ENCODE measurements at places on chromosomes 16 and 17.
A peak's percentile ranks its signal among the peaks of the same experiment; 100 is the strongest.

DNA sequence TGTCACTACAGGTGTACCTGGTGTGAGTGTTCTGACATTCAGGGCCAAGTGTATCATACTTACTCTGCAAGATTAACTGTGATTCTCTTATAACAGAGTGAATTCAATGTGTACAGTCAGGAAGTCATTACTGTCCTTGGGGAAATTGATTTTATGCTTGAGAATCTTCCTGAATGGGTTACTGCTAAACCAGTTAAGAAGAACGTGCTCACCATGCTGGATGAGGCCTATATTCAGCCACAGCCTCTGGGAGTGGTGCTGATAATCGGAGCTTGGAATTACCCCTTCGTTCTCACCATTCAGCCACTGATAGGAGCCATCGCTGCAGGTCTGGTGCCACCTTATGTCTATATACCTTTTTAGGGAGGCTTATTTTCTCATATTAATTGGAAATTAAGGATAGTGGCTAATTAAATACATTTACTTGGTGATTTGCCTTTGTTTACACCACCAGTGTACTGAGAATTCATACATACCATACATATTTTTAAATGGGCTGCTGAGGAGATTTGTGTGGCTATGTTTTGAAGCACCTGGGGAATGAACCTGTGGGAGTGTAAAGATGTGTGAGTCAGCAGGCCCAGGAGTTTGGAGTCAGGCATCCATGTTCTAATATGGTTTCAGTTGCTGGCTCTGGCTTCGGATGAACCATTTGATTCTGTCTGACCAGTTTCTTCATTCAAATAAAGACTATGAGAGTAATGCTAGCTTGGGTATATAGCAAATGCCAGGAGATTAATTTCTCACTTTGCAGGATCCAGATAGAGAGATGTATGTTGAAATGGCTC is 3.1 kb downstream of the ALDH3A2 start:
- DNase-seq: no peak

GRCh38 chr17:49585422-49586027 is 9.9 kb downstream of the NXPH3 start:
- no peak for DNase-seq

- no peak for DNase-seq
These were observed 1.1 kb downstream of the ORC6 start for GRCh38 chr16:46690281-46691178.

- no peak for DNase-seq
These were observed 5.3 kb downstream of the ARHGAP17 start for GRCh38 chr16:25009822-25010221.

GRCh38 chr17:7213895-7214299 is 5.7 kb downstream of the DLG4 start:
- peak; percentile 77 for DNase-seq

DNA sequence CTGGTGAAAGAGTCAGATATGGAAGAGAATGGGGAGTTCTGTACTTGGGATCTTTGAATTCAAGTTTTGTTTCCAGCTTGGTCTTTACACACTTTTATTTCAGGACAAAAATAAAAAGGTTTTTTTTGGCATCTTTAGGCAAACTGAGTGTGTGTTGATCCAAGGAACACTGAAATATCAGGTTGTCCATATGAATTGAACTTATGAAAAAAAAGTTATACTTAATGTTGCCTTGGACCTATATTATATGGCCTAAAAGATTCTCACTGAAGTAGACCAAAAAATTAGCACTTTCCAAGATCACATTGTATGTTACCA is 14.9 kb downstream of the KPNB1 start:
- no peak for DNase-seq
